ENCODE measurements at places on chromosomes 3 and 15. TPM values are rescaled to one million over a fixed set of nuclear protein-coding genes. Genes with fewer than 3 reads are reported as not detected.

ZDHHC23 gene
- 3.0 TPM for total RNA-seq

PROK2 gene
- total RNA-seq, result not detected

UROC1 gene
- not detected for total RNA-seq

EPHA6 gene
- total RNA-seq, result 1.1 TPM

CLRN1 gene
- not detected for total RNA-seq

COLQ gene
- total RNA-seq, result 0.40 TPM

PRSS50 gene
- not detected for total RNA-seq

LIPH gene
- total RNA-seq, result 14.6 TPM

TEX9 gene
- total RNA-seq, result 9.2 TPM

LSAMP gene
- 0.28 TPM for total RNA-seq

CCR9 gene
- not detected for total RNA-seq

HAUS2 gene
- 13.1 TPM for total RNA-seq

IL17RB gene
- total RNA-seq, result 0.20 TPM

All from esophagus mucosa (tissue), 1 donor.